ENCODE measurements at places on chromosomes 4 and X. TPM values are rescaled to one million over a fixed set of nuclear protein-coding genes. Genes with fewer than 3 reads are reported as not detected.
A peak's percentile ranks its signal among the peaks of the same experiment; 100 is the strongest.

GRCh38 chr4:181643466-181643865 lies 599.7 kb upstream of the TENM3 start:
- no peak overlapping the region for H3K27ac ChIP-seq
- no peaks in the 10 kb centered on the region for H3K4me1 ChIP-seq
- H3K27me3 ChIP-seq: no peaks in the 10 kb centered on the region
- H3K36me3 ChIP-seq: no peaks in the 10 kb centered on the region
- no peak overlapping the region for H3K4me3 ChIP-seq
- no peak for DNase-seq

The NALF2 gene
- 0.65 TPM for total RNA-seq

The AVPR2 gene
- total RNA-seq: not detected

The BBS7 gene
- total RNA-seq: 15.0 TPM

The ADH7 gene
- total RNA-seq: not detected

DNA sequence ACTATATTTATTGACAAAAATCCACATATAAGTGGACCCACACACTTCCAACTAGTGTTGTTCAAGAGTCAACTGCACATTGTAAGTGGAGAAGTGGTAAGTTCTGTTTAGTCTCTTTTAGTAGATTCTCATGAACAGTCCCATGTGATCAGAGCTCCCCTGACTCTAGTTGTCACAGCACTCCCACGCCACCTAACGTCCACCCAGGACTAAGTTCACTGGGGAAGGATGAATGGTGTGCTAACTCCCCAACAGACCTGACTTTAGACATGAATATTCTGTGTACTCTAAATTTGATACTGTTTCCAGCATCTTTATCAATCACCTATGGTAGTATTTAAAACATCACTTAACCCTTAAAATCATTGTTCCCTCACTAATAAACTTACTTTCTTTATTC lies 59.8 kb downstream of the PACRGL start:
- no peak overlapping the region for H3K27ac ChIP-seq
- H3K27me3 ChIP-seq: no peaks in the 10 kb centered on the region
- H3K4me1 ChIP-seq: peaks cover 4% of the 10 kb centered on the region
- peak; percentile 79 for DNase-seq
- H3K36me3 ChIP-seq: no peaks in the 10 kb centered on the region

The MSANTD1 gene
- 1.0 TPM for total RNA-seq

GRCh38 chr4:120065974-120066516 lies 603 bp downstream of the MAD2L1 start:
- no peaks in the 10 kb centered on the region for H3K27me3 ChIP-seq
- H3K36me3 ChIP-seq: peaks cover 42% of the 10 kb centered on the region
- H3K4me1 ChIP-seq: peaks cover 55% of the 10 kb centered on the region
- H3K4me3 ChIP-seq: peak overlapping the region; percentile 90

GRCh38 chr4:102598086-102598761 lies 97.1 kb downstream of the NFKB1 start:
- no peaks in the 10 kb centered on the region for H3K36me3 ChIP-seq
- no peak overlapping the region for H3K27ac ChIP-seq
- no peak overlapping the region for H3K4me3 ChIP-seq
- no peak for DNase-seq

The HSFX4 gene
- not detected for total RNA-seq

- DNase-seq: no peak
- no peak overlapping the region for H3K27ac ChIP-seq
- H3K4me3 ChIP-seq: no peak overlapping the region
- H3K27me3 ChIP-seq: no peaks in the 10 kb centered on the region
- no peaks in the 10 kb centered on the region for H3K36me3 ChIP-seq
- H3K4me1 ChIP-seq: peaks cover 27% of the 10 kb centered on the region
These were observed 259.5 kb downstream of the ARHGAP24 start for GRCh38 chr4:85734424-85734831.

GRCh38 chr4:108118505-108118904 lies 50.2 kb downstream of the LEF1 start:
- no peak overlapping the region for H3K4me3 ChIP-seq
- no peak for DNase-seq

DNA sequence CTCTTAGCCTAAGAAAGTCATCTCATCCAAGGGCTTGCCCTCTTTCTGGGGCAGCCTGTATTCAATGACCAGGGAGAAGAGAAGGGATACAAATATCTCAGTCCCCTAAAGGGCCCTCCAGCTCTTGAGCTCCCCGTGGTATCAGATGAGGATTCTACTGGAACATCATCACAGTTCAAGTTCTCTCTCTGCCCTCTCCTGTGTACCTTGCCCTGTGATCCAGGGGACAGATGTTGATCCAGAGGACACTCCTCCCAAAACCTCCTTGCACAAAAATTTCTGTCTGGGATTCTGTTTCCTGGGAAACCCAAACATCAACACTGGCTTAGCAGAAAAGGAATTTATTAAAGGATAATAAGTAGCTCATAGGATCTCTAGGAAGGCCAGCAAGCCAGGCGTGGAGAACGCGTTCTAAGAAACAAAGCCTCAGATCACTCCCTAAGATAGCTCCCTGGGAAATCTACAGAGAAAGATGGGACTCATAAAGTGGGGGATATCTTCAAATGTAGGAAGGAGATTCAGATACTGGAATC lies 296.3 kb upstream of the KLF3 start:
- no peak for DNase-seq
- no peaks in the 10 kb centered on the region for H3K4me1 ChIP-seq
- H3K36me3 ChIP-seq: no peaks in the 10 kb centered on the region
- no peak overlapping the region for H3K27ac ChIP-seq
- no peaks in the 10 kb centered on the region for H3K27me3 ChIP-seq
- no peak overlapping the region for H3K4me3 ChIP-seq

DNA sequence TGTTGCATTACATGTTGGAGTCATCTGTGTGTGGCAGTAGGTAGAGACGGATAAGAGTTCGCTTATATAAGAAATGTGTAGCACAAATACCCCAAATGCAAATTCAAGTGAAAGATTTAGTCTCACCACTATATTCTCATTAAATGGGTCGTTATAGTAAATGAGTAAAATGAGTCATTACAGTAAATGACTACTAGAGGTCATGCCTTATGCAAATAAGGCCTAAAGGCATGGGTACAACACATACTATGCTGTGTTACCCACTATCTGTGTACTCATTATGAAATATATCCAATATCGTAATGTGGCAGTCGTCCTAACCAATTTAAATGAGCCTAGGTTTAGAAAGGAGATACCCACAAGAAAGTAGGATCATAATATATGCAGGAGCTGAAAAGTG lies 1603.1 kb downstream of the C4orf33 start:
- no peaks in the 10 kb centered on the region for H3K4me1 ChIP-seq
- H3K4me3 ChIP-seq: no peak overlapping the region
- H3K36me3 ChIP-seq: no peaks in the 10 kb centered on the region
- H3K27ac ChIP-seq: no peak overlapping the region
- no peaks in the 10 kb centered on the region for H3K27me3 ChIP-seq

The CD40LG gene
- not detected for total RNA-seq

DNA sequence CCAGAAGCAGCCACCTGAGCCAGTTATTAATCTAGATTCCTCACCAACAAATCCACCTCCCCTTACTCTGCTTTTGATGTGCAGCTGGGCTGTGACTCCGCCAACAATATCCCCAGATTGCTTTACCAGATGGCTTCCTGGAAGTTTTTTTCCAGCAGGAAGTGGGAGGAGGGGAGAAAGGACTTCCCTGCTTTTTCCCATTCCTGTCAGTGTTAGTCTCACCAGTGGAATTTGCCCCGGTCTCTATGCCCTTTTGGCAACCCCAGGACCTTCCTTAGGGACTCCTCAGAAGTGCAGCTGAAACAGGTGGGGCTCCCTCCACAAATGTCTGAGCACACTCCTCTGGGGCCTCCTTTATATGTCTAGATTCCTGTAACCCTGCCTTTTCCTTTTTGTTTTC lies 465.2 kb upstream of the IGFBP7 start:
- no peaks in the 10 kb centered on the region for H3K4me1 ChIP-seq
- no peak overlapping the region for H3K4me3 ChIP-seq
- no peaks in the 10 kb centered on the region for H3K27me3 ChIP-seq
- no peaks in the 10 kb centered on the region for H3K36me3 ChIP-seq

DNA sequence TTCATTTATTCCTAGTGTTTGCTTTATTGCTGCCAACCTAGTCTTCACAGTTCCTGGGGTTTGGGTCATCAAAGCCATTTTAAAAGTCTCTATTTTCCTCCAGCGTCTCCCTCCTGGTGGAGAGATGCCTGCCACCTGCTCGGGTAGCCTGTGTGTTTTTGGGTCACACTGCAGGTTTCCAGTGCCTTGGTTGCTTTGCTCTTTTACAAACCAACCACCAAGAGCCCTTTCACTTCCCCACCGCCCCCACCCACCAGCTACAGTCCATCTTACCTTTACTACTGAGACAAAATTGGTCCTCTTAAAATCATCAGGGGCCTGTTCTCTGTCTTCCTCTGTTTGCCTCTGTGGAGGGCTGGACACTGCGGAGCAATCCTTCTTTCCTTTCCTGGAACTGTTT lies 280.5 kb upstream of the GATB start:
- H3K27ac ChIP-seq: no peak overlapping the region
- H3K27me3 ChIP-seq: no peaks in the 10 kb centered on the region
- no peaks in the 10 kb centered on the region for H3K36me3 ChIP-seq
- H3K4me3 ChIP-seq: no peak overlapping the region
- no peak for DNase-seq

- DNase-seq: no peak
- H3K4me1 ChIP-seq: no peaks in the 10 kb centered on the region
- no peak overlapping the region for H3K27ac ChIP-seq
- no peak overlapping the region for H3K4me3 ChIP-seq
- H3K36me3 ChIP-seq: no peaks in the 10 kb centered on the region
These were observed 16.9 kb upstream of the PLA2G12A start for GRCh38 chr4:109746728-109747127.

DNA sequence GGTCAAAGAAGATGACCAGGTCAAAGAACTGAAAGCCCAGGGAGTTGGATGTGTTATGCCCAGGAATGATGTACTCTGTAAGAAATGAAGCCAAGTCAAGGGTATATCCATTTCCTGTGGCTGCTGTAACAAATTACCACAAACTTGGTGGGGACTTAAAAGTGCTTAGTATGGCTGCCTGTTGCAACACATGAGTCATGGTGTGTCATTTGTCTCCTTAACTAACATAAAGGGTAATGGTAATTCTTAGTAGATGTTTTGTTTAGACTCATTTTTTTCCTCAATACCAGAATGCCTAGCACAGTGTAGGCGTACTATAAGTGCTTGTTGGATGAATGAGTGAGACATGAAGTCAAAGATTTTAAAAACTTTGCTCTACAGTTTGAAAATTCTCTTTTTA lies 45.7 kb downstream of the SYTL5 start:
- no peak overlapping the region for H3K4me3 ChIP-seq
- H3K4me1 ChIP-seq: no peaks in the 10 kb centered on the region
- DNase-seq: no peak
- H3K36me3 ChIP-seq: no peaks in the 10 kb centered on the region
- H3K27me3 ChIP-seq: no peaks in the 10 kb centered on the region

The SPANXD gene
- total RNA-seq: not detected

The PRSS12 gene
- total RNA-seq: not detected

DNA sequence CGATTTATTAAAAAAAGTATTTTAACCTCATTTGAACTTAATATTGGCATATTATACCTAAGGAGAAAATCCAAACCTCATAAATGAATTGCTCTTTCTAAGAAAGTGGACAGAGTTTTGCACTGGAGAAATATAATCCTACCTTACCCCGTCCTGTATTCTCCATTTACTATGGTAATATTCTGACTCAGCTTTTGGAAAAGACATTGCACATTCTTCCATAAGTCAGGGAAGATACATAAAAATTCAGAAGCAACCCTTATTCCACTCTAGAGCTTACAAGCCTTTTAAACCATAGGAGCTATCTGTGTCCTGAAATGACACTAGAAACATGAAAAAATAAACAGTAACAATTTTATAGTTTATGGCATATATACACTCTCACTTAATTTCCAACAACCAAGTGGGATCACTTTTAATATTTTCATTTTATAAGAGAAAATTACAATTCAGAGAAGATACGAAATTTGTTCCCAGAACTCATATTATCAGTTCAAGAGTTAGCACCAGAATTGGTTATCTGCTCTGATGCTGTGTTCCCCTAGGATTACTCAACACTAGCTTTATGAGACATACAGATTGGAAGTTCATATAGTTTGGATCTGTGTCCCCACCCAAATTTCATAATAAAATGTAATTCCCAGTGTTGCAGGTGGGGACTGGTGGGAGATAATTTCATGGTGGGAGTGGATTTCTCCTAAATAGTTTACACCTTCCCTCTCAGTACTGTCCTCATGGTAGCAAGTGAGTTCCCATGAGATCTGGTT lies 359.4 kb downstream of the ARAP2 start:
- no peak for DNase-seq
- H3K36me3 ChIP-seq: no peaks in the 10 kb centered on the region
- no peak overlapping the region for H3K27ac ChIP-seq
- H3K4me3 ChIP-seq: no peak overlapping the region

GRCh38 chr4:74638001-74638400 lies 156.3 kb downstream of the BTC start:
- H3K4me3 ChIP-seq: no peak overlapping the region

DNA sequence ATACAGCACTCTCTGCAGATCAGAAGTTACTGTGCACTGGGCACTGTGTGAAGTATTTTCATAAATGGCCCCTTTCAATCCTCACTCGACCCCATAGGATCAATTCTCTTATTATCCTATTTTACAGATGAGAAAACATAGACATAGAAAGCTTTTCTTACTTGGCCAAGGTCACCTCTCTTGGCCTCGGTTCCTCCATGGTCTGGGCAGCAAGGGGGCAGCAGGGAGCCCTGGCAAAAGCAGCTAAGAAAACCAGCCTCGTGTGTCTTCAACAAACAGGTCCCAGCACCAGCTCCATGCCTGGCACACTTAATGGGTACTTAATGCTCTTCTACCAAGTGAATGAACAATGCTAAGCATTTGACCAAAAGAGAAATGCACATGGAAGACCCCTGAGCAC lies 34.4 kb downstream of the BST1 start:
- DNase-seq: no peak
- H3K36me3 ChIP-seq: no peaks in the 10 kb centered on the region
- no peaks in the 10 kb centered on the region for H3K27me3 ChIP-seq
- H3K4me1 ChIP-seq: peaks cover under 1% of the 10 kb centered on the region

DNA sequence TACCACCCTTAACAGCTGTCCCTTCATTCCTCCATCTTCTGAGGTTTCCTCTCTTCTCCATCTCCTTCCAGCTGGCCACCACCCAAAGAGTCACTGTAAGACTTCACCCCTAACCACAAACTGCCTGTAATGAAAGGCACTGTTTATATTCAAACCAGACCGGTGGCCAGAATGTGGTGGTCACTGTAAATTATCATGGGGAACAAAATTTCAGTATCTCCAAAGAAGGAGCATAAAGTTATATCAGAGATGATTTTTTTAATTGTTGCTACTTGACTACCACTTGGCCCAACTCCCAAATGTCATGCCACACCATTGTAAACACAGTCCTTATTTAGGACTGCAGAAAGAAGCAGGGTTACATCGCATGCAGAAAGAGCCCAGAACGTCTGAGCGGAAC lies 44.8 kb downstream of the SMARCA1 start:
- no peak overlapping the region for H3K4me3 ChIP-seq
- H3K27ac ChIP-seq: no peak overlapping the region
- H3K36me3 ChIP-seq: no peaks in the 10 kb centered on the region
- H3K4me1 ChIP-seq: no peaks in the 10 kb centered on the region
- no peak for DNase-seq
- no peaks in the 10 kb centered on the region for H3K27me3 ChIP-seq

The SPON2 gene
- 7.4 TPM for total RNA-seq

GRCh38 chrX:36334572-36334971 lies 415.0 kb downstream of the CFAP47 start:
- H3K4me1 ChIP-seq: no peaks in the 10 kb centered on the region
- no peaks in the 10 kb centered on the region for H3K27me3 ChIP-seq
- H3K4me3 ChIP-seq: no peak overlapping the region

- no peaks in the 10 kb centered on the region for H3K27me3 ChIP-seq
- no peak overlapping the region for H3K27ac ChIP-seq
- H3K36me3 ChIP-seq: no peaks in the 10 kb centered on the region
- no peak for DNase-seq
These were observed 110.8 kb downstream of the AFAP1 start for GRCh38 chr4:7828793-7829301.

The RRH gene
- total RNA-seq: not detected
